ENCODE measurements at places on chromosomes 2 and 18. TPM values are rescaled to one million over a fixed set of nuclear protein-coding genes. Genes with fewer than 3 reads are reported as not detected.

- no peak for DNase-seq
Measured at GRCh38 chr2:22690096-22690495, 694.9 kb upstream of the KLHL29 start.

- no peak for DNase-seq
Measured at GRCh38 chr2:141323571-141323970, 807.2 kb downstream of the LRP1B start.

- DNase-seq, result peak; percentile 27
Measured at GRCh38 chr2:120709608-120710041, 26.0 kb upstream of the GLI2 start.

- no peak for DNase-seq
Measured at GRCh38 chr2:239119346-239120126, 271.7 kb downstream of the TWIST2 start.

GRCh38 chr2:216467845-216468244 is 30.8 kb upstream of the RPL37A start:
- no peak for DNase-seq

DNA sequence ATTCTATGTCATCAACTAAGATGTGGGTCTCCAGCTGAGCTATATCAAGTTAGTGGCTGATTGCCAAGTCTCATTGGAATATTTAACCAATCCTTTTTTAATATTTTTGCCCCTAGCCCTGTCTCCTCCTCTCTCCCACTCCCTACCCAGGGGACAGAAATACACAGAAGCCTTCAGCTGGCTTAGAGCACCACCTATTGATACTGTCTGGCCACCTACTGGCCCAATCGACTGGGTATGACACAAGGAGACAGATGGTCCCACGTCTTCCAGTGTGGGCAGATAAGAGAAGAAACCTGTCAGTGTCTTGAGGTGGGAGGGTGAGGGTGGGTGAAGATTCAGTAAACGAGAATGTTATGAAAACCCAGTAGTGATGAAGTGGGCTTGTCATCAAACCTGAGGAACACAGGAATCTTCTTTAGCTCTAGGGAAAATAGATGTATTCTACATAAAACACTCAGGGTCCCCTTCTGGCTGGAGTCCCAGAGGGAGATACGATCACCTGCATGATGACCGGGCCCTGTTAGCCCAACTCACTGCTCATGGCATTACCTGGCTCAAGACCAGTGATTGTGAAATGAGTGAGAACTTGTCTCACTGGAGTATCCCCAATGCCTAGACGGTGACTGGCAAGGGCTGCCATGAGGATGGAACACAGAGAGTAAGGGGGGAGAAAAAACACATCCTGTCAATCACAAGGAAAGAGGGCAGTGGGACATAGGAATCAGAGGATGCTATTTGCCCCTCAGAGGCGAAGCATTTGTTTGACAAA is 26.7 kb downstream of the POLR1A start:
- no peak for DNase-seq

GRCh38 chr2:29770846-29771245 is 150.5 kb downstream of the ALK start:
- DNase-seq, result no peak

DNA sequence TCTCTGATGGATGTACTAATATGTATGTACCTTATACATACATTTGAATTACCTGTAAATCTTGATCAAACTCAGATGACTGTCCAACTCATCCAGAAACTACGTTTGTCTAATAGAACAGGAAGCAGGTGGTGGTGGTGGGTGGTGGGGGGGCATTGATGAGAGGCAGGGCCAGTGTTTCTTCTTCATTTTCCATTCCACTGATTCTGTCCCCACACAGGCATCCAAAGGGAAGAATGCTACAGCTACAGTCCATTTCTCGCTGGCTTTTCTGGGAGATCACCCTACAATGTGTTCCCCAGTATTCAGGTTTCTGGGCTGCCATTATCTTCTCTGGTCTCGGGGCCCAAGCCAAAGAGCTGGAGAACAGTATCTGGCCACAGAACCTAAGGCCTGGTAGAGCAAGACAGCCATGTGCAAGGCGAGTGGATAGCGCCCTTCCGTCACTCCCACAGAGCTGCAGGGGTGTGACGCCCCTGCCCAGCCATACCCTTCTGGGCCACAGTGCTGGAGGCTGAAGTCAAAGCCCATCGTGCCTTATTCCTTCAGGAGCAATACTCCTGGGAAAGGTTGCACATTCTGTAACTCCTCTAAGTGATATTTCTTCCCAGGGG is 54.5 kb downstream of the BCL11A start:
- peak; percentile 73 for DNase-seq

DNA sequence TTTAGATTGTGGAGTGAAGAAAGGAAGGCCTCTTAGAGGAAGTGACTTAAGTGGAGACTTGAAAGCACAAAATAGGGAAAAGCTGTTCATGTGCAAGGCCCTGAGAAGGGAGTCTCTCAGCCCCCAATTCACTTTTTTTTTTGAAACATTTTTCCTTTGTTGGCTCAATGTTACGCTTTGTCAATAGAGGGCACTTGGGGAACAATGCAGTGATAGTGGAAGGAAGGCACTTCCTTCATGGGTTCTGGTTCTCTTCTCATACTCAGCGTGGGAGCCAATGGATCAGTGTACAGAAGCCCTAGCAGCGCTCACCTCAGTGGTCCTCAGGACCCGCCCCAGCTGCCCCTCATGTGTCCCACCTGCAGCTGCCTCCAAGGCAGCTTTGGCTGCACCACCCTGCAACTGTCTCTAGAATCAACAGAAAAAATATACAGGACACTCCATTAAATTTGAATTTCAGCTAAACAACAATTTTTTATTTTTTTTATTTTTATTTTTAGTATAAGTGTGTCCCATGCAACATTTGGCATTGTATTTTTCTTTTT is 8.6 kb upstream of the C2orf42 start:
- no peak for DNase-seq

DNA sequence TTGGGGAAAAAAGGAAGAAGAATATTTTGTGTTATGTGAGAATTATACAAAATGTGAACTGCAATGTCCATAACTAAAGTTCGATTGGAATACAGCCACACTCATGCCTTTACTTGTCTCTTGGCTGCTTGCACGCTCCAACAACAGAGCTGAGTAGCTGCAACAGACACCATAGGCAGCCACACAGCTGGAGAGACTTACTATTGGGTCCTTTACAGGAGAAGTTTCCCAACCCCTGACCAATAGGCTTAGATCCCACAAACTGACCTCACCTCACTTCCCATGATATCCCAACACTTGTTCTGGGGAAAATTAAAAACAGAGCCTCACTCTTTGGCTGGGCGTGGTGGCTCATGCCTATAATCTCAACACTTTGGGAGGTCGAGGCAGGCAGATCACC is 213.8 kb downstream of the SH3BP4 start:
- no peak for DNase-seq

DCDC2C gene
- 0.22 TPM for polyA plus RNA-seq

SPC25 gene
- 2.8 TPM for polyA plus RNA-seq

FZD7 gene
- polyA plus RNA-seq, result 1.8 TPM

Measured in spleen (tissue), 13 donors.